ENCODE measurements at places on chromosomes 7 and 10.

DNA sequence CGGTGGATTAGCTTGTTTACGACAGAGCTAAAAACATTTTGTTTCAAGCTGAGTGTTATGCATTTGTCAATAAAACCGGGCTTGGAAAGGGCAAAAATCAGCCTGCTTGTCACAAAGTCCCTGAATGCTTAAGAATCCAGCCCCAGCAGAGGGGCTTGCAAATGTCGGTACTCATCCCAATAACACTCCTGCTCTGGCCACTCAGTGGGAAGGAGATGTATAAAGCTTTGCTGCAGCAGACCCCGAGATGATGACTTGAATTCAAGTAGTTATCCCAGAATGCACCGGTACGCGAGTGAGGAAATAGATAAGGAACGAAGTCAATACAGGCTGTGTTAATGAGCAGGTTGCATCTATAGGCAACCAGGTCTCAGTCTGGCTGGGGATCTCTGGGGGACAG is 662.3 kb downstream of the CCSER2 start:
- DNase-seq = no peak

GRCh38 chr10:89392974-89393373 is 551 bp downstream of the IFIT1 start:
- no peak for DNase-seq

GRCh38 chr10:24701447-24701846 is 22.2 kb downstream of the ARHGAP21 start:
- no peak for DNase-seq

GRCh38 chr7:30112103-30112713 is 22.6 kb upstream of the MTURN start:
- no peak for DNase-seq

DNA sequence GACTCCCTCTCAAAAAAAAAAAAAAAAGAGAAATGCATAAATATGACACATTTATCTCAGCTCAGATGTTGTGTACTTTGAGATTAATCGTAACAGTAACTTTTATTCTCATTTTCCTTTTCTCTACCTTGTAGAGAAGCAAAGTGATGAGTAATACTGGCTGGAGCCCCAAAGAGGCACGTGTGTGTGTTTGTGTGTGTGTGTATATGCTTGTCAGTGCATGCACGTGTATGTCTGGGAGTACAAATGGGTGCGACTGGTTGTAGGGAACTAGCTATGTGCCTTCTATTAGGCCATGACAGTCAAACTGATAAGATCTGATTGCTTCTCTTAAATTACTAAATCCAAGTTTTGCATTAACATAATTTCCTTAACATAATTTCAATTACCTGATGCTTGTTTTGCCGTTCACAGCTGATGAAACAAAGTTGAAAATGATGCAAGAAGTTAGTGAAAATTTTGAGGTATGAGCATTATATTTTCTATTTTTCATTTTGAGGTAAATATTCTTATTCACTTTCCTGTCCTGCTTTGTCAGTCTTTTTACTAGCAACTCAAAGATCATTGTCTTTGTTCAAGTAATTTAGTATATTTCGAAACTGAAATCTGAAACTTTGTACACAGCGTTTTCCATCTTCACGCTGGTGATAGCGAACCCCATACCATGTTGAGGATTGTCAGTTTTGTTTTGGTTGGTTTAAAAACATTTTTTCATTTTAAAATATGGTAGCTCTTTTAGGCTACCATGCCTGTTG is 3.4 kb downstream of the TRRAP start:
- no peak for DNase-seq

DNA sequence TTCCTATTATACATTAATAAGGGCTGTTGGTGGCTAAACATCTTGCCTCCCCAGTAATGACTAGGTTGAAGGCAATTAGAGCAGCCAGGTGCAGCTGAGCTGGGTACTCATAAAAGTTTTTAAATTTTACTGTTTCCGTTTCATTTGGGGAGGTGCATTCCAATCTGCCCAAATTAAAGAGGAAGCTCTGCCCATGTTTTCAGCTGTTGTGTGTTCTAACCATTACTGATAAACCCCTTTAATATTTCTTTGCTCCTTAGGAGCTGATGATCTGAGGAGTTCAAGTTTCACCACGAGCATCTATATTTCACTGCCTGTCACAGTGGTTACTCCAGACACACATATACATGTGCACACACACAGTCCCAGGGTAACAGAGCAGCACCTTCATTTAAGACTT is 94.4 kb downstream of the JAZF1 start:
- DNase-seq = no peak

GRCh38 chr10:85492684-85493083 is 873.9 kb downstream of the GRID1 start:
- DNase-seq = no peak

GRCh38 chr7:121271098-121271497 is 57.7 kb upstream of the WNT16 start:
- no peak for DNase-seq

Data from NCI-H446 treated with DMSO at 0.1 percent for 48 hours (cell line).